ENCODE measurements at places on chromosomes 5 and 9.

DNA sequence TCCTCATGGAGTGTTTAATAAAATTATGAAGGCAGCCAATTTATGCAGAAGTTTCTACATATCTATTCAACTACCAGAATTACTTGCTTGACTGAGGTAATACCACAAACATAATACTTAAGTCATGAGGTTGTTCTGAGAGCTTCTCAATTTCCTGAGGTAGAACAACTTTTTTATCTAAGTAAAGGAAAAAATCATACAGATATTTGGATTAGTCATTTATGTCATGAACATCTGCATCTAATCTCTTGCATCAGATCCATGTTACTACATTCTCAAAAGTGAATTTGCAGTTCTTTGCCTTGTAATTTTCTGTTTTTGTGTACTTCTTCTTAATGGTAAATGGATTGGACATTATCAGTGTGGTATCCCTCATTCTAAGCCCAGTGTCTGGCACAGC, 60.4 kb upstream of the RGMB start:
- DNase-seq = no peak

- no peak for DNase-seq
Measured at GRCh38 chr5:132746954-132747615, at the start of gene CCNI2. CCNI2 (plus strand) TSS chr5:132747426; CDS start chr5:132747496, 70 bp downstream.

DNA sequence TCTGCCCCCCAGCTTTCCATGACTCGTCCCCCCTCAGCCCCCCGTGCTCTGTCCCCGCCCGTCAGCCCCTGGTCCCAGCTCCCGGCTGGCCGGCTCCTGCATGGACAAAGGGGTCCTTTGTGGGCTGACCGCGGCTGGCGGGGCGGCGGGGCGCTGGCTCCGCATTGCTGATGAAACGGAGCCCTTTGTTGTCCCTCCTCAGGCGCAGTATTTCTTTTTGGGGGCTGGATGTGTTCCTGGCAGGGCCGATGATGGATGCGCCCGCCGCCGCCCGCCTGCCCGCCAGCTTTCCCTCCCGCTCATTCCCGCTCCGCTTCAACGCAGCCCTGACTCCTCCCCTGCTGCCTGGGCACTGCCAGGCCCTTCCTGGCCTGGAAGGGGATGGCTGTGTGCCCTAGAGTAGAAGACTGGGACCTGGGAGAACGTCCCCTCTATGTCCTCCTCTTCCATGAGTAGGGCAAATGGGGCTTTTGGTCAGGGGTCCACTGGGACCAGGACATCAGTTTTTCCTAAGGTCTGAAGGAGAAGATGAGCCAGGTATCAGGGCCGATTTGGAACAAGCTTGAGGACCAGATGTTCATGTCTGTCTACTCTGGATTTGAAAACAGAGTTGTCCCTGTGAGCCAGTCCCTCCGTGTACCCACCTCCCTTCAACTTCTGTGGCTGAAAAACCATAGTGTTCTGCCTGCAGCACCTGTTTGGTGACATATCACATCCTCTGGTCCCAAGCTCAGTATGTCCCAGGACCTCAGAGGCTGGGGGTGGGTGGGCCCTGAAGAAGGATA, 29.0 kb downstream of the CXXC5 start:
- no peak for DNase-seq

DNA sequence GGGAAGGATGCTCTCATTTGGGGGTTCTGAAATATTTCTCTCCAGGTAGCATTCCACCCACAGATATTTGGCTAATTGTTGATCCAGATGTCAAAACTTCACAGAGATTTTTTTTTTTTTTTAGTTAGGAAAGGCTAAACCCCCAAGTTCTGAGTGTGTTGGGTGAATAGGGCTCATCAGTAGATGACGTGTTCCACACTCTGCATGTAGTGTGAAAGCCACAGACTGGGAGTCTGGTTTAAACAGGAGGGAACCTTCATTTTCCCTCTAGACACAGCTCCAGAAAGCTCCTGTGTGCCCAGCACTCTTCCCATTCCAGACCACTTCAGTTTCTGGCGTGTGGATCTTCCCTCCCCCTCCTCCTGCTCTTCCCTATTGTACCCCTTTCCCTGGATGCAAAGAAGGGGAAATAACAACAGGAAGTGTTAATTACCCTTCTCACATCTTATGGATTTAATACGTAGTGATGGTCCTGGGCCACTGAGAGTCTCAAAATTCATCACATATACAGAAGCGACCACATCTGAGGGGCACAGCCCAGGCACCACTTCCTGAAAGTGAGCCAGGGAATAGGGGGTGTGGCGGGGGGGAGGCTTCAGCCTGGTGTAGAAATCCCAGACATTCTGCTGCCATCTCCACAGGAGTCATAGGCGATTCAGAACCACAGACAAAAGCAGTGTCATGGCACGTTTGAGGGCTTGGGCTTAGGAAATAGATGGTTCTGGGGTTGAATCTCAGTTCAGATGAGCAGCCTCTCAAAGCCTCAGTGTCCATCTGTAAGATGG, 65.1 kb downstream of the DAP start:
- DNase-seq = no peak

DNA sequence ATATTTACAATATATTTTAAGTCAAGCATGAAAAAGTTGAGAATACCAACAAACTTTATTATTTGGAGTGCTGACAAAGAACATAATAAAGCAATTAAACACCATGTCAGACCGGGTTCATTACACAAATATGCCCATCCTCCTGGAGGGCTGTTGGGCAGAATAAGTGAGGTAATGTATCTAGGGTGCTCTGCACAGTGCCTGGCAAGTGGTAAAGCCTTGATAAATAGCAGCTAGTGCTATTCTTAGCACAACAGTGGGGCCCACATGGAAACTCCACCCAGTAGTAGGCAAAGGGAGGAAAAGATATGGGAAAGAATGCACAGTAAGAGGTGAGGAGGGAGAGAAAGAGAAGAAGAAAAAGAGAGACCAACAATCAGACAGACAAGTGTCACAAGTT, 97.7 kb downstream of the SLC1A3 start:
- DNase-seq = no peak

DNA sequence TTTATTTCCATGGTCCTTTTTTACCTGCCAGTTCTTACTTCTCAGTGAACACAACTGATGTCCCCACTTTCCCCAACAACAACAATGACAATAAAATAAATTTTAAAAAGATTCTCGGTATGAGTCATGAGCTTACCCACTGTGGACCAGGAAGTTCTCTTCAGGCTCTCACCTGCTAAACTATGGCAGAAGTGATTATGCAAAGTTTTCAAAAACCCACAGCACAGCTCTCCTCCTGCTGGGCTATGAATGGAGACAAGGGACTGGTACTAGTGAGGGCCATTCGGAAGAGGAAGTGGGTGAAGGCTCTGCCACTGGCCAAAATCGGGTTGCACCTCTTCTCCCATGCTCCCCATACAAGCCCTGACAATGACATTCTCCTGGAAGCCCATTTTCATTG, 429.4 kb downstream of the PIK3R1 start:
- no peak for DNase-seq

DNA sequence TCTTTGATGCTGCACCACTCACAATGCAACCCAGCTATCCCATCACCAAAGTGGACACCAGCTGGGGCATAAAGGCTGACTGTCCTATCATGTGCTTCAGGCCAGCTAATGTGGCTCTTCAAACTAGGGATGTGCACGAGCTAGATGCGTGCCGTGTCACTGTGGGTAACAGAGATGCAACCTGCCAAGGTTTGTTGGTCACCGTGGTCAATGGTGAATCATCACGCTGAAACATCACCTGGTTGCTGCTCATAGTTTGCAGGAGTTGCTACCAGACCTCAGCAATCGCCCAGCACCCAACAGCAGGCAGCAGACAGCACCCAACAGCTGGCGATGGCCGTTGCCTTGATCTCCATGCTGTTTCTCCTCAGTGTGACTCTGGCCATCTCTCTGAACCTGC, 2.1 kb upstream of the PCDHGA1 start:
- no peak for DNase-seq

- DNase-seq = no peak
Measured at GRCh38 chr5:56595566-56595965, 219.8 kb upstream of the MAP3K1 start.

DNA sequence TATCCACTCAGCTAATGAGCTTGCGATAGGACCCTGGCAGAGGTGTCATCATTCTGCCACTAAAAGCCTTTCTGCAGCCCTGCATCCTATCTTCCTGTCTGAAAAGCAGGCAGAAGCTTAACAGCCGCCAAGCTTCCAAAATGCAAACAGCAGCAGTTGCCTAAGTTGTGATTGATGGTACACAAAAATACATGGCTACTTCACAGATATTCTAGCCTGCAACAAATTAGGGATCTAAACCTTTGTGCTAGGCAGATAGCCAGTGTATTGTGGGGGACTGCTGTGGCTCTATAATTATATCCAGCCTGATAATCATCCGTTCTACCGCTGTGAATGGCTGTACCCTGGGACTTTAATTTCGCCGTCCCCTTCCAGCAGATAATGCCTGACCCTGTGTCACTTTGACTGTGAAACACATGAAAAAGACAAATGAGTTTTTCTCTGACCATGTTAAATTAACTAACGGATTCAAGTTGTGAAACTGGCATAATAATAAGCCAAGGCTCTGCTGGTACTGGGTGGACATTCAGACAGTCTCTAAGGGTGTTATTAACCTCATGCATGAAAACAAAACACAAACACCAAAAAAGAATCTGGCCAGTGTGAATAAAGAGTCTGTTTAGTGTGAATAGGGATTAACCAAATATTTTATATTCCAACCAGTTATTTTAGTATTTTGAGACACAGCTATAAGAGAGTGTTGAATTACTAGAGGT, 45.9 kb downstream of the SEMA6A start:
- no peak for DNase-seq

DNA sequence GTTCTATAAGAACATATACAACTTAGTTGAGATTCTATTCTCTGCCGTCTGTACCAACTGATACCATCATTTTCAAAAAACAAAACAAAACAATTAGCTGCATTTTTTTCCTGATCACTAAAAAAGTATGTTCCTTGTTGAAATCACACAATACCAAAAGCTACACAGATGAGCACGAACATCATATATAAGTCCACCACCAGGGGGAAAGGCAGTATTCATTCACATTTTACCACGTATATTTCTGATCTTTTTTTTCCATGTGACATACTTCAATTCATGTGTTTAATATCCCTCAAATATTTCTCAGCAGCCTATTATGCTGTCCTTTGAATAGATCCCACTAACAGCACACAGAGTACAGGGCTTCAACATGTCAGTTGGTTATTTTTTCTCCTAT, 40.6 kb downstream of the IRX2 start:
- no peak for DNase-seq

DNA sequence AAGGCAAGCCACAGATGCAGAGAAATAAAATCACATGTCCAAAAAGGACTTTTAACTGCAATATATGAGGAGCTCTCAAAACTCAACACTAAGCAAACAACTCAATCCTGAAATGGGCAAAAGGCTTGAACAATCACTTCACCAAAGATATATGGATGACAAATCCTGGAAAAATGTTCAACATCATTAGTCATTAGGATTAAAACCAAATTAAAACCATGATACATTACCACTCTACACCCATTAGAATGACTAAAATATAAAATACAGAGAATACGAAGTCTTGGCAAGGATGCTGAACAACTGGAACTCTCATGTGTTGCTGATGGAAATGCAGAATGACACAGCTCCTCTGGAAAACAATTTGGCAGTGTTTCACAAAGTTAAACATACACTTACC, 277.4 kb downstream of the TLE1 start:
- DNase-seq = no peak

- no peak for DNase-seq
Measured at GRCh38 chr5:175493726-175494125, 15.4 kb downstream of the SFXN1 start.

GRCh38 chr5:158324236-158324635, 465.3 kb upstream of the CLINT1 start:
- DNase-seq = no peak

DNA sequence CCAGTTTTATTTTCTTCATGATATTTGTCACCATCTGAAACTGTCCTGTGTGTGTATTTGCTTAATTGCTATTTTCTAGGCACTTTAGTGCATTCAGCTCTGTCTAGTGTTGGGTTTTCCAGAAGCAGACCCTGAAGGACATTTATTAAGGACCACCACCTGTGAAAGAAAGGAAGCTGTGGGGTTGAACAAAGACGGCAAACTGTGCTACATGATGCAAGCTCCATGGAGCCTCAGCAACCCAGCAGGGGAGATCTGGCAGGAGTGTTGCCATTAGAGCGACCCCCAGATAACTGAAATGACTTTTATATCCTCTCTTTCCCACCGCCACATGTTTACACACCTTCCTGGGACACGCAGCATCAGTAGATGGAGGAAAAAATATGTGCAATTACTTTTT, 125.5 kb downstream of the GABRB2 start:
- DNase-seq = no peak

DNA sequence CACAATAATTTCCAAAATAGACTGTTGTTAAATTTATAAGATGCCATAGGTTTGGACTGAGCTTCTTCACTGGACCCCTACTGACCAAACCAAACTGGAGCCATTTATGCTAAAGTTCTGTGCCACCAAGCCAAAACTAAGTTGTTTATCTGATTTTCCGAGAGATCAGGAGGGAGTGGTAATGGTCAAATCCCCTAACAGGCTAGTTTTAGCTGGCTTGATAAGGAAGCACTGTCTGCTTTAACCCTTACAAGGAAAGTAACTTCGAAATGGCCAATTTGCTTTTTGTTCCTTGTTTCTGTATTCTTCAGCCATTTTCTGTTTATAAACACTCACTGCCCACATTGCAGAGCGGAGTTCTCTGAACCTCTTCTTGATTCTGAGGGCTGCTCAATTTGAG, 246.8 kb upstream of the TUT7 start:
- no peak for DNase-seq

DNA sequence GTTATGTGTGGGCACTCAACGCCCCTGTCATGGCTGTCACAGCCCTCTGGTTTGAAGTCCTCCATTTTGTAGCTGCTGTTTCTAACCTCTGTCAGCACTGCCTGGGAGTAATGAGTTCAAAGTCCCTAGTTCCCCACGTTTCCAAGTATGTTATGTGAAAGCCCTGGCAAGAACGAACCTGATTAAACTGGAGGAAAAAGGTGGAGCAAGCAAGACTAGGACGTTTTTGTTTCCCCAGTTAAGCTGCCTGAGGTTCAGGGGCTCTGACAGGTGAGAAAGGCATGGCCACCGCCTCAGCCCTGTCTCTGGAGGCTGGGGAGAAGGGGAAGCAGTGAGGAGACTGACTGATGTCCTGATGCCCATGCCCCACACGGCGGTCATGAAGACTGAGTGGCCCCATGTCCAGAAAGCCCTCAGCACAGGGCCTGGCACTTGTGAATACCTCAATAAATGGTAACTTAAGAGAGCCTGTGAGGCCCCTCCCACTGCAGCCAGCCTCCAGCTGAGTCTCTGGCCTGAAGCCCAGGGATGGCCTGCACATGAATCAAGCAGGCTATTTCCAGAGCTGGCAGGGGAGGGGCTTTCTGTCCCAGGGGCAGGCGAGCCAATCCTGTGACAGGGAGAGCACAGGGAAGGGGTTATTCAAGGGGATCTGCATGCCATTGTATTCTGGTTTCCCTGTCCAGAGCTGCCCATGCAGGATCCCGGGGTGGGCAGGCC, 61.8 kb downstream of the PFDN1 start:
- peak; percentile 79 for DNase-seq

All from muscle of arm (tissue), 14 donors.